GM03348 (cell line): ENCODE measurements at places on chromosomes 1 and 21.

GRCh38 chr1:209831615-209832014, 3.8 kb downstream of the UTP25 start:
- peak; percentile 52 for DNase-seq

GRCh38 chr21:35070436-35070835, 21.3 kb upstream of the RUNX1 start:
- DNase-seq = no peak

- DNase-seq = peak; percentile 38
Measured at GRCh38 chr1:26696654-26697430, 1.0 kb downstream of the ARID1A start.

DNA sequence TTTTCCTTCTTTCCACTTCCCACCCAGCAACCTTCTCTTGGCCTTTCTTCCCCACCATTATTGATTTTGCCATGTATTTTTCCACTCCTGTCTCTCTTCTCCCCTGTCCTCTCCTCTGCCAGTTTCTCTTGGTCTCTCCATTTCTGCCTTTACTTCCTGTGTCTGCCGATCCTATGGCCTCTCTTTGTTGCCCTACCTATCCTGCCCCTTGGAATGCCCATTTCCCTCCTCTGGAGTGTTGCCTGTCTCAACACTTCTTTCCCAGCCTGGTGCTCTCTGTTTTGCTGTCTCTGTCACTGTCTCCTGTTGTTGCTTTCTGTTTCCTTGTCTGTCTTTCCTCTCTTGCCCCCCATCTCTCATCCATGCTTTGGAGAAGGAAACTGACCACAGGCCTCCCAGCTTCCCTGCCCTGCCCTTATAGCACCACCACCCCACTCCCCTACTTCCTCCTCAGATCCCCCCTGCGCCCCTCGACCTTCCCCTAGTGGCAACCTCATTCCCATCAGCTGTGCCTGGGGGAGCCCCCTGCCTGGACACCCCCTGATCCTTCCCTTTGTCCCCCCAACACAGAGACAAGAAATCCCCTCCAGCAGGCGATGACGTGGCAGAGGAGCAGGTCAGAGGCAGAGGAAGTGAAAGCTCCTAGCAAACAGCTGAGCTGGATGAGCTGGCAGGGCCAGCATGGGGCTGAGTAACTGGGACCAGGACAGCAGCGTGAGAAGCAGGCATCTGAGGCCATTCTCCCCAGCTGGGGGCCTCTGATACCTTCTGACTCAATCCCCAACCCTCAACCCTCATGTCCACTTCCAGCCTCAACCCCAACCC, 6.6 kb upstream of the ETV3L start:
- DNase-seq = peak; percentile 89
